ENCODE measurements at places on chromosomes 16 and 17.
A peak's percentile ranks its signal among the peaks of the same experiment; 100 is the strongest.

GRCh38 chr17:41650794-41651624 is 26.6 kb upstream of the KRT17 start:
- DNase-seq, result no peak

GRCh38 chr16:31569360-31569717 is 41.6 kb downstream of the AHSP start:
- DNase-seq, result no peak

- DNase-seq, result peak; percentile 90
These were observed 10.7 kb upstream of the GSDMA start for GRCh38 chr17:39951924-39952679.

GRCh38 chr16:31201582-31202413 is 762 bp downstream of the PYCARD start:
- DNase-seq, result no peak

DNA sequence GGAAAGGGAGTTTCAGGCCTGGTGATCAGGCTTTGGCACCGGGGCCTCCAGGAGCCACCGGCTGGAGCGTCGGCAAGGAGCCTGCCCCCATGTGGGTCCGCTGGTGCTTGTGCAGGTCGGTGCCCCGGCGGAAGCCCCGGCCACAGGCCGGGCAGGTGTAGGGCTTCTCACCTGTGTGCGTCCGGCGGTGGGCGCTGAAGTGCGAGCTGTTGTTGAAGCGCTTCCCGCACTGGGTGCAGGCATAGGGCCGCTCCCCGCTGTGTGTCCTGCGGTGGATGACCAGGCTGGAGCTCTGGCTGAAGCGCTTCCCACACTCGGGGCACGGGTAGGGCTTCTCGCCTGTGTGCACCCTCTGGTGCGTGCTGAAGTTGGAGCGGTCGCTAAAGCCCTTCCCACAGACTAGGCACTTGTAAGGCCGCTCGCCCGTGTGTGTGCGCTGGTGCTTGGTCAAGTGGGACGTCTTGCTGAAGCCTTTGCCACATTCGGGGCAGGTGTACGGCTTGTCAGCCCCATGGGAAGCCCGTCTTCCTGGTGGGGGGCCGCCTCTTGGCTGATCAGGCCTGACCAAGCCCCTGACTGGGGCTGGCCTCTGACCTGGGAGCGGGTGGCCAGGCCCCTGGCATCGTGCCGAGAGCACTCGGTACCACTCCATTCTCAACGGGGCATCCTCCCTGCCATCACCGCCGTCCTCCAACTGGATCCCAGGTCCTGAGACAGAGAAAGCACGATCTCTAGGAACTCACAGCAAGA is 14.4 kb downstream of the ZNF500 start:
- DNase-seq, result no peak

DNA sequence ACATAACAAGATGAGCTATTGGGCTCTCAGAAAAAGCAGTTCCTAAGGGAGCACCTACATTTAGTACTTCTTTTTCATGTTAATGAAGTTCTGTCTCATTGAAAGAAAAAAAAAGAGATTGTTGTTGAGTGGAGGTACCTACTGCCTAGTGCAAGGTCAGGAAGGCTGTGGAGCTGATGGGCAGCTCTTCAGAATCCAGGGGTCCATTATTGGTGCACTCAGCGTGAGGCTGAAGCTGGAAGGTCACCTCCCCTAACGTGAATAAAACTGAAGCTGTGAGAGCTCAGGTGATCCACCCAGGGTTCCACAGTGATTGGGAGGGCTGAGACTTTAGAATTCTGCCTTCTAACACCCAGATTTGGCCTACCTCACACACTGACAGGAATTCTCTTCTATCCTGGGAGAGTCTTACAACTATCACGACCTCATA is 153.9 kb upstream of the TBX2 start:
- no peak for DNase-seq

- no peak for DNase-seq
These were observed 96.7 kb downstream of the SOCS1 start for GRCh38 chr16:11159282-11159681.

DNA sequence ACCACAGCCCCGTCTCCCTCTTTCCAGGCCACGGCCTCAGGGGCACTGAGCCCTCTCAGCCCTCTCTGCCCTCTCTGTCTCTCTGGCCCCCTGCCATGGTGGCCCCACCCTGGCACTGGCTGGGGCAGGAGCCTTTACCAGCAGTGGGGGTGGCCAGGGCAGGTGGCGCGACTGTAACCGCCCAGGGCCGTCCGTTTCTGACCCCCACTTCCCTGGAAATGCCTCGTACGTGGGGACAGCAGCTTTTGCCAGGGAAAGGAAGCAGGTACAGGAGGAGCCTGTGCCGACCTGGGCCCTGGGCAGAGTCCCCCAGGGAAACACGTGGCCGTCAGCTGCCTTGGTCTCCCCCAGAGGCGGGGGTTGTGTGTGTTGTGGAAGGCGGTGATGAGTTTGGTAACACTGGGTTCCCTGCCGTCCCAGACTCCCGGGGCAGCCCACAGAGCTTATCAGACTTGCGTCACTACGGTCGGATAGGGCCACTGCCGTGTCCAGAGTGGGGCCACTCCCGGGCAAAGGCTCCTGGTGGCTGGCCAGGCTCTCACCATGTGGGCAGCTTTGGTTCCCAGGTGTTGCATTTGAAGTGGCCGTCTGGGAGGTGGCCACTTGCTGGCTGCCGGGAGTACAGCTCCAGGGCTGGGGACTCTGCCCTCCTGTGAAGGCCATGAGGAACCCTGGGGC is 249.3 kb upstream of the CIBAR2 start:
- DNase-seq, result no peak
